ENCODE measurements at places on chromosomes 5 and 9.

DNA sequence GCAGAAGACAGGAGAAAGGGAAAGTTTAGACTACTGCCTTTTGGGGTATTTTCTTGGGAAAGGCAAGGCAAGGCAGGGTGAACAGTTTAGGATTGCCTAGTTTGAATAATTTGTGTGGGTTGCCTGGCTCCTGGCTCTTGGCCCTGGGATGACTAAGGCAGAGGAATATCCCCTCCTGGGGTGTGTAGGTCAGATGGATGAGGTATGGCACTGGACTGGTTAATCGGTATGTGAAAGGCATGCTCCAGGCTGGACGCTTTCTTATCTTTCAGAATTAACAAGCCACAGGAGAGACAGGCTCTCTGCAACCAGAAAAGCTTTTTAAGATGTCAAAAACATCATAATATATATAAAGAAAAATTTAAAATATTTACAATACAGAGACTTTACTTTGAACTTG lies 58.6 kb downstream of the STARD4 start:
- no peak for DNase-seq

- DNase-seq = no peak
Measured at GRCh38 chr5:74262544-74263207, 377.9 kb downstream of the ENC1 start.

DNA sequence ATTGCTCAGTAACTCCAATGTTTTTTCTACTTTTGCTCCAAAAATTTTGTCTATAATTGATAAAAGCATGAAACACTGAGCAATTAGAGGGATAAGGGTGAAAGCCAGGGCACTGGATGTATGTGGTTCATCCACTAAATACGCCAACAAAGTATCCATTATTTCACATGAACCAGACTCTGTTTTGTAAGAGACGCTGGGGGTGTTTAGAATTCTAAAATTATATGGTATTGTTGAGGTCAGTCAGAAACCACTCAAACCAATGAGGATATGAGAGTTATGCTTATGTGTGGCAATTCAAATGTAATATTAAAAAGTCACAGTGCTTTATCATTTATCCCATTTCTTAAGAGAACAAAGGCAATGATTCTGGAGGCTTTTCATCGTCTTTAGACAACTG lies 220.2 kb downstream of the EFNA5 start:
- DNase-seq = no peak

- DNase-seq = no peak
Measured at GRCh38 chr9:82363198-82363597, 374.6 kb downstream of the SPATA31D1 start.

DNA sequence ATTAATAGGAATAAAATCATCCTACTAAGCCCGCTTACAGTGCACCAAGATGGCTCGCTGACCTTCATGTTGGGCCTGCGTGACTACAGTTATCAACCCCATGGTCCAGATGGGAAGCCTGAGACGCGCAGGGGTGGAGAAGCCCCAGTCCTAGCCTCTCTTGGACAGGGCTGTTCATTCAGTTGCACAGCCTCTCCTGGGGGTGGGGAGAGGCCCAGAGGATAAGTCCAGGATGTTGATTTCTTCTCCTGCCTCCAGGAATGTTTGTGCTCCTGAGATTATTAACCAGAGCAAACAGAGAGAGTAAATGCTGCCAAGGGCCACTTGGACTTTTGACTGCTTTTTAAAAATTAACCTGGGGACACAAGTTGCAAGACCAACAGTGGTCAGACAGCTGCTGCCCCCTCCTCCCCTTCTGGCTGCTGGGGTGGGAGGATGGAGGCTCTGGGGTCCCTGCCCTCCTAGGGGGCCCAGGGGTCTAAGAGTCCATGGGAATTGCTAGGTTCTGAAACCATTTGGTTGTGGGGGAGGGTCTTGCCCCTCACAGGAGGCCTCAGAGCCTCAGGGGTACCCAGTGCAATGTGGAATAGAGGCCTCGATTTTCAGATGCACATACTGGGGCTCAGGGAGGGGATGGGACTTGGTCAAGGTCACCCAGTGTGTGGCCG lies 2.8 kb upstream of the AMBP start:
- DNase-seq = no peak

DNA sequence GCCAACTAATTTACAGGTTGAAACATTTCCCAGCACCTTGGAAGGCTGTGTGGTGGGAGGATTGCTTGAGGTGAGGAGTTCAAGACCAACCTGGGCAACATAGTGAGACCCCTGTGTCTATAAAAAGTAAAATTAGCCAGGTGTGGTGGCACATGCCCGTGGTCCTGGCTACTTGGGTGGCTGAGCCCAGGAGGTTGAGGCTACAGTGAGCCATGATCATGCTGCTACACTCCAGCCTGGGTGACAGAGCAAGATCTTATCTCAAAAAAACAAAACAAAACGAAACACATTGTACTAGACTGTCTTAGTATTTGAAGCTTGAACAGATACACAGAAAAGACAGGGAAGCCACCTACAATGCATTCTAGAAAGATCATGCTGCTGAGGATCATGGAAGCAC lies 2.8 kb upstream of the HSDL2 start:
- no peak for DNase-seq

GRCh38 chr9:36470643-36471290 lies 70.7 kb upstream of the RNF38 start:
- no peak for DNase-seq

DNA sequence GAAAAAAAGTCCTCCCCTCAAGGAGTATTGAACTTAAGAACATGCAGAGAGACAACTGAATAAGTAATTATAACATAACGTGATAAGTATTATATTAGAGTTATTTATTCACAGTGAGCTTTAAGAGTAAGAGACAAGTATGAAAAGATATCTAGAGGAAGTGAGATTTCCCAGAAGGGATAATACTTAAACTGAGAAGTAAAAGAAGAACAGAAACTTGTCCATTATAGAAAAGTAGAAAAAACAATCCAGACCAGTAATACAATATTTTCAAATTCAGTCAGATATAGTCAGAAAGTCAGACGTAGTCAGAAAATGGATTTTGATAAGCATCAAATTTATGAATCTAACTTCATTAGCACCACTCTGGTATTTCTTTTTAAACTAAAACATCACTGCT lies 613.0 kb upstream of the CCNG1 start:
- no peak for DNase-seq

DNA sequence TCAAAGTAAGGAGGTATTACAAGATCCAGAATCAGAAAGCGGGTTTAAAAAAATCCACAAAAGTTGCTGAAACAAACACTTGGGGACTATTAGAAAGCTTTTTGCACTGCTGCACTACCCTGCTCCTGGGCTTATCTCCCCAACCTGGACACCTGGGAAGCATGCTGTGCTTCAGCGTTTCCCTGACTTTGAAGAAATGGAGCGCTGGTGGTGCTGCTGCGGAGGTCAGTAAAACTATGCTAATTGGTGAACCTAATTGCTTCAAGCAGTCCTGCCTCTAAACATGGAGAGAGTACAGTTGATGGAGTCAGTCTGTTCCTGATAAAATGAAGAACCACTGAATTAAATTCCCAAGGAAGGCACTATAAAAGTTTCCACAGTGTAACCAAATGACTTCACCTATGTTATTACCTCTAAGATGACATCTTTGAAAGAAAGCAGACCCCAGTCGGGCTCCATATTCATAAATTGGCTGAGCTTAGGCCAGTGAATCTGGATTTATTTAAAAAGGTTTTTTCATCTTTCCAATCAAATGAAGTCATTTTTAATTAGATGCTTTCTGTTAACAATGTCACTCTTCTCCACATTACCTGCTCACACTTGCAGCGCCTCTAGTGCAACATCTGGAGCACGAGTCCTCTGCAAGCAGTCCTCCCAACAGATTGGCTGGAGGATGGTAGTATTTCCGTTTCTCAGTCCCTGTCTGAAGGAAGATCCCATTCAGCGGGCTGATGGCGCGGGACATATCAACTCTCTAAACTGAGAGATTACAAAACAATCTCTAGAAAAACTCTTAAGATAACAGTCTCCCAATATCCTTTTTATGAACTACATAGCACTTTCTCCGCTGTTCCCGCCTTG lies 11.5 kb downstream of the NR2F1-AS1 start:
- no peak for DNase-seq

DNA sequence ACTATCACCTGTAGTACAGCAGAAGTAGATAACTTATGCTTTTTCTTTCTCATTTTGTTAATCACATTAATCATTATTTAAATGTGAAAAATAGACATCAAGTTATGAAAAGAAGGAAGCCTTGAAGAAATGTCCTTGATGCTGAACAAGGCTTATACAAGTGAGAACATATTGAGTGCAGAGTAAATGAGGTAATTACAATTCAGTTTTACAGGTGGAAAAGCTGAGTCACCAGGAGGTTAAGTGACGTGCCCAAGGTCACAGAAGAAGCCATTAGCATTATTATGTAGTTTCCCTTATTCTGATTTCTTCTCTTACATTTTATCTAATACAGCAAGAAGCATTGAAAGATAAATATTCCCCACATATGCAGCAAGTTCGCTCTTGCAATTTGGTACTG lies 998.5 kb upstream of the CDH6 start:
- DNase-seq = no peak

- no peak for DNase-seq
Measured at GRCh38 chr9:129383019-129383560, 205.0 kb upstream of the IER5L start.

GRCh38 chr9:114261026-114261425 lies 61.9 kb upstream of the ORM1 start:
- DNase-seq = no peak

DNA sequence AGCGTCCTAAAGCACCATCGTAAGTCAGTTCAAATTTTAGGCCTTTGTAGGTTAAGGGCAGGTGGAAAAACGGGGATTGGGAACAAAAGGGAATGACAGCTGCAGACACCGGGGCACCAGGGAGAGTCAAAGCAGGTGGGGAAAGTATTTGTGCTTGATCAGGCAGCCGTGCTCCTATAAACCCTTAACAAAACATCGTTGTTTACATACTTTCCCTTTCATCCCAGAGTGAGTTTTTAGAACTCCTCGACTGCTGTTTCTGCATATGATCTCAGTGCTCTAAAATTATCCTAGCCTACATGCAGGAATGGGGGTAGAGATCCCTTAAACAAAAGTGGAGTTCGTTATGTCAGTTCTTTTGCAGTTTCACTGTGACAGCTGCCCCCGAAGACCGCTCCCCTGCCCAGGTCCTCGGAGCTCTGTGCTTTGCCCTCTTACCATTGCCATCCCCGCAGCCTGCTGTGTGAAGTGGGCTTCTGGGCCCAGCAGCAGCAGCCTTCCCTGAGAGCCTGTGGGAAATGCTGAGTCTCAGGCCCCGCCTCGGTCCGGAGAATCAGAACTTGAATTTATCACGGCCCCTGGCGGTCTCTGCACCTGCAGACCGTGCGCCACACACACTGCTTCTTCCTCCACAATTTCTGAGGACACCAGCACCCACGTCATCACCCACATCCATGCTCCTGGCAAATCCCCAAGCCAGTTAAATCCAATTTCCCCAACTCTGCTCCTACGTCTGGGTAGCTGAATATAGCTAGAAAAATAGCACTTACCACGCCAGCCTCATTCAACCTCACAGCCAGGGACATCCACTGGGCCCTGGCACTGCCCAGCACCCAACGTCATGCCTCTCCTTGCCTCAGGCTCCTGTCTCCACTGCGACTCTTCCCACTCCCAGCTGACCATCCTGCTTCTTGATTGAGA lies 86.8 kb downstream of the NSUN2 start:
- no peak for DNase-seq

DNA sequence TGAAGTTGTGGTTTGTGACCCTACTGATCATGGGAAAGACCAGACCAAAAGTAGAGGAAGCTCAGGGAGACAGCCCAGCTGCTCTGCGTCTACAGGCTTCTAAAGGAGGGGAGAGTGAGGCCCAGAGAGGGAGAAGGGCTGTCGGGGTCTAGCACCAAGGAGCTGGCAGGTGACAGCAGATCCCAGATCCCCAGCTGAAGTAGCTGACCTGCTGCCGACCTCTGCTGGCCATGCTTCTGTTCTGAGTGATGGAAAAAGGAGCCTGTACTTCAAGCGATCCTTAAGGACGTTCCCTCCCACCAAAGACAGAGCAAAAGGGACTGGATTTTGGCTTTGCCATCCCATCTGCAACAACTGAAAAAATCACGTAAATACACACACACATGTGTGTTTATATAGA lies 22.7 kb upstream of the QSOX2 start:
- DNase-seq = no peak

DNA sequence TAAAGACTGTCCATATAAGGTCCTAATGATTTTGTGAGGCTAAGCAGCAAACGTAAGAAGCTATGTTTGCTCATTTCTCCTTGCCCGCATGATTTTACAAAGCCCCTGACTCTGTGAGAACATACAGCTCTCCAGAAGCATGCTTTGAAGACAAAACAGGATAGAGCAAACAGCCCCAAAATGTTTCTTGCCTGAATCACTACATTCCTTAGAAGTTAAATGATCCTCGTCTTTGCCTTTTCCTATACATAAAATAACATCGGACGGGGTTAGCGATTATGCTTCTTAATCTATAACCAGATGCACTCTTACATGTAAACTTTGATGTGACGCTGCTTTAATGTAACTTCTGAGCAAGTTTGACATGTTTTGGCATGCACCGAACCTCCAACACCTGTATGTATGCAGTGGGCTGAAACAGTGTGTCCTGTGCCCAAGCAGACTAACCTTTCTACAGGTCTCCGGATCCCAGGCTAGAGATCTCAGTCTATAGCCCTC lies 353.7 kb downstream of the CETN3 start:
- DNase-seq = no peak

GRCh38 chr5:89597878-89598277 lies 714.9 kb upstream of the MEF2C start:
- DNase-seq = no peak

DNA sequence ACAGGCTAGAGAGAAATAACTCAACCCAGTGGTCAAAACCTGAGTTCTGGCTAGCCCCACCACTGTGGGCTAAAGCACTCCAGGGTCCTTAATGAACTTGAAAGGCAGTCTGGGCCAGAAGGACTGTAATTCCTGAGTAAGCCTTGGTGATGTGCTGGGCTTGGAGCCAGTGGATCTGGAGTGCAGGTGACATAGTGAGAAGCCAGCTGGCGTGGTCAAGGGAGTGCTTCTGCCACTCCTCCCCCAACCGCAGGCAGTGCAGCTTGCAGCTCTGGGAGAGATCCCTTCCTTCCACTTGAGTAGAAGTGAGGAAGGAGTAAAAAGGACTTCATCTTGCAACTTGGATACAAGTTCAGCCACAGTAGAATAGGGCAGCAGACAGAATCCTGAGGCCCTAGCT lies 424.0 kb downstream of the CDH18 start:
- no peak for DNase-seq

GRCh38 chr9:122368642-122369041 lies 2.2 kb upstream of the PTGS1 start:
- no peak for DNase-seq

GRCh38 chr5:95241635-95242034 lies 43.3 kb downstream of the MCTP1 start:
- no peak for DNase-seq

- DNase-seq = no peak
Measured at GRCh38 chr5:36305571-36306326, 4.0 kb upstream of the RANBP3L start.
